ENCODE measurements at places on chromosomes 16 and 17.

DNA sequence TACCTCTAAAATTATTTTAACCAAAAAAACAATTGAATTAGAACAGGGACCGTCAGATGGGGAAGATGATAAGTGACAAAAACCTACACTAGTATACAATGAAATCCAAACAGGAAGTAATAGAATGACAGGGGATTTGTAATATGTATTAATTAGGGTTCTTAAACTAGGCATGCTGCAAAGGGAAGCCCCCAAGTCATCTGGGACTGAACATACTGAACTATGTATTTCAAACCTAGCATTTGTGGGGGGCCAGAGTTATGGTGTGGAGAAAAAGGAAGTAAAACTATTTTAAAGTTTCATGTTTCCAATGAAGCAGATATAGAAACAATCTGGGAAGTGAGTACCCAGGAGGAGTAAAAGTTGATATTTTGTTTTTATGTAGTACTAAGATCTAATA is 133.2 kb upstream of the HS3ST3A1 start:
- DNase-seq = no peak

GRCh38 chr17:55157165-55157564 is 107.6 kb upstream of the HLF start:
- DNase-seq = no peak

GRCh38 chr17:16437083-16437482 is 21.7 kb downstream of the TRPV2 start:
- no peak for DNase-seq

GRCh38 chr16:27245276-27246172 is 23.0 kb downstream of the NSMCE1 start:
- no peak for DNase-seq

- no peak for DNase-seq
Measured at GRCh38 chr17:43737722-43738121, 20.9 kb downstream of the SOST start.

DNA sequence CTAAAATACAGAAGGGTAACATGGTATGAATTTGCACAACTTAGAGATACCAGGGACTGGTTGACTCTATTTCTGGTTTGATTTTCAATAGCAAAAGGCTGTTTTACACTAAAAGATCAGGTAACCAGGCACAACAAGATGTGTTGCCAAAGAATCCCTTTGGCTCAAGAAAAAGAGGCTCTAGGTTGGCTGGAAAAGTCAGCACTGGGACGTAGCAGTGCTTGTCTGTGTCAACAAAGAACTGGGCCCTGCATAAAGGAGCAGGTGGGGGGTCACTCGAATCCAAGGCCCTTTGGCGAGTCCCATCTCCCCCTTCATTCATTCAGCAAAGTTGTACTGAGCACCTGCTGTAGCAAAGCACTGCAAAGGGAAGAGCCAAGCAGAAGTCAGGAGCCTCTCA is 18.4 kb downstream of the SDR42E1 start:
- no peak for DNase-seq

- DNase-seq = no peak
Measured at GRCh38 chr17:83004791-83005380, 74.5 kb upstream of the METRNL start.

DNA sequence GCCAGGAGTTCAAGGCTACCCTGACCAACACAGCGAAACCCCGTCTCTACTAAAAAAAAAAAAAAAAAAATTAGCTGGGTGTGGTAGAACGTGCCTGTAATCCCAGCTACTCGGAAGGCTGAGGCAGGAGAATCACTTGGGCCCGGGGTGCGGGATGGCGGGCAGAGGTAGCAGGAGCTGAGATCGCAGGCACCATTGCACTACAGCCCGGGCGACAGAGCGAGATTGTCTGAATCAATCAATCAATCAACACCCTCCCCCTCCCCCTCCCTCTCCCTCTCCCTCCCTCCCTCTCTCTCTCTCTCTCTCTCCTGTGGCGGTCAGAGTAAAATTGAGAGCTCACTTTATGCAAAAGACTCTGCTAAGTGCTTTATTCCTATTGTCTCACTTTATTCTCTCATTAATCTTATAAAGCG is 1.2 kb downstream of the HSDL1 start:
- no peak for DNase-seq

DNA sequence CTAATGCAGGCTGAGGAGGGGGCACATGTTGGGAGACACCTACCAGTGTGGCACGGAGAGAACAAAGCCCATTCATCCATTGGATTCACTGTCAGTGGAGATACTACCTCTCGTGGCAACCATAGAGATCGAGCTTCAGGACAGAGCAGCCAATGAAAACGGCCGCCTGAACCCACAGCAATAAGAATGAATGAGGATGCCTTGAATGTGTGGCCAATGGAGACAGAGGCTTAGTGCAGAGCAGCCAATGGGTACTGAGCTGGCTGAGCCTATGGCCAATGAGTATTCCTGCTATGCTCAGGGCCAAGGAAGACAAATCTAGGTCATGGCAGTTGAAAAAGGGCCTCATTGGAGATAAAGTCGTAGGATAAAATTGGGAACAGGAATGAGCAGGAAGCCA is 10.9 kb downstream of the ARHGEF15 start:
- no peak for DNase-seq

All from posterior cingulate gyrus (tissue), 11 donors.